Foreskin fibroblast (primary cell): ENCODE measurements at places on chromosomes 7 and 10.
A peak's percentile ranks its signal among the peaks of the same experiment; 100 is the strongest.

DNA sequence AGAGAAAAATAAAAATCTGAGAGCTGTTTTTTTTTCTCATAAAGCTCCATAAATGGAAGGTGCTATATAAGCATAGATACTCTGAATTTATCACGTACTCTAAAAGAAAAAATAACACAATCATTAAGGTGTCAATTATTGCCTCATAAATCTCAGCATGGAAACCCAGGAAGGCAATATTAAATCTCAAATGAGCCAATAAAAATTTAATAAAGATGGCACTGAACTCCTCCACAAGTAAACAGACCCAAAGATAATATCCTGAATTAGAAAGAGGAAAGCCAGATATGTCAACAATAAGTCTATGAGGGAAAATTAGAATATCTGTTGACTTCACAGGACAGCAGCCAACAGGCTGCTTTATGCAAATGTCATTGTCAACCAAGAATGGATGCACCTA lies 66.5 kb downstream of the CDK6 start:
- DNase-seq = no peak

DNA sequence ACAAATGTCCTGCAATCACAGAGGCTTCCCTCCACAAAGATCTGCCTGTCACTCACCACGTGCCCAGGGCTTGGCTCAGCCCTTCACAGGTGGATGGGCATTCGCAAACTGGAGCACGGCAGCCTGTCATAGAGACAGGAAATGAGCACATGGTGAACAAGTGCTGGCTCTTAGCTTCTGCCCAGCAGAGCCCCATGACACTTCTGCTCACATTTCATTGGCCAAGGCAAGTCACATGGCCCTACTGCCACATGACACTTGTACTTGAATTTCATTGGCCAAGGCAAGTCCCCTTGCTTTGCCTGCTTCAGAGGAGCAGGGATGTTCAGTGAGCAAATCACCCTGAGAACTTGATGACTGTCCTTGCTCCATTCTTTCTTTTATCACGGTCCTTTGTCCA lies 110.8 kb upstream of the PPP2R2D start:
- no peak for DNase-seq

- DNase-seq = peak; percentile 48
Observed at GRCh38 chr10:77638321-77639101, 903 bp upstream of the KCNMA1 start.

- peak; percentile 74 for DNase-seq
Observed at GRCh38 chr10:130138479-130138866, 2.3 kb downstream of the GLRX3 start.

DNA sequence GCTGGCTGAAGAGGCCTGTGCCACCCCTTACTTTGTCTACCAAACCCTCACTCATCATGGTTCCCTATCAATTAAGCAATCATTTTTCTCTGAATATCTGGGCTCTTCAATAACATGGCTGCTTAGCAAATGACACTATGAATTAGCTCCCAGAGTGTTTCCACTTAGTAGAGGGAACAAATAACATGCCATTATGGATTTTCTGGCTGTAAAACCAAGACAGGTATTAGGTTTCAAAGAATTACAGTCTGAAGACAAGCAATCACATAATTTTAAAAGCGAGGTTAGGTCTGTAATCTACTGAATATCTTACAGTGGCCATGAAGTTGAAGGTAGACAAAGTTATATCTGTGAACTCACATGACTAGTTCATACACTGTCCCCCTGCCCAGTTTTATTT lies 220.8 kb upstream of the PHYHIPL start:
- no peak for DNase-seq

GRCh38 chr10:34884272-34884952 lies 69.3 kb upstream of the PARD3 start:
- no peak for DNase-seq

- DNase-seq = no peak
Observed at GRCh38 chr10:124231168-124232155, 138.1 kb upstream of the CHST15 start.

- peak; percentile 28 for DNase-seq
Observed at GRCh38 chr7:101058355-101058754, 26.9 kb upstream of the TRIM56 start.

- no peak for DNase-seq
Observed at GRCh38 chr10:110865809-110866482, 5.8 kb upstream of the PDCD4 start.

GRCh38 chr10:73093922-73094850 lies 2.5 kb downstream of the P4HA1 start:
- peak; percentile 48 for DNase-seq

GRCh38 chr7:422886-423225 lies 96.8 kb downstream of the PDGFA start:
- DNase-seq = no peak

- no peak for DNase-seq
Observed at GRCh38 chr10:13787015-13787421, 200.3 kb downstream of the PRPF18 start.

- no peak for DNase-seq
Observed at GRCh38 chr10:79237454-79238157, 109.7 kb upstream of the PPIF start.

- DNase-seq = no peak
Observed at GRCh38 chr7:90933984-90934383, 330.2 kb upstream of the FZD1 start.

DNA sequence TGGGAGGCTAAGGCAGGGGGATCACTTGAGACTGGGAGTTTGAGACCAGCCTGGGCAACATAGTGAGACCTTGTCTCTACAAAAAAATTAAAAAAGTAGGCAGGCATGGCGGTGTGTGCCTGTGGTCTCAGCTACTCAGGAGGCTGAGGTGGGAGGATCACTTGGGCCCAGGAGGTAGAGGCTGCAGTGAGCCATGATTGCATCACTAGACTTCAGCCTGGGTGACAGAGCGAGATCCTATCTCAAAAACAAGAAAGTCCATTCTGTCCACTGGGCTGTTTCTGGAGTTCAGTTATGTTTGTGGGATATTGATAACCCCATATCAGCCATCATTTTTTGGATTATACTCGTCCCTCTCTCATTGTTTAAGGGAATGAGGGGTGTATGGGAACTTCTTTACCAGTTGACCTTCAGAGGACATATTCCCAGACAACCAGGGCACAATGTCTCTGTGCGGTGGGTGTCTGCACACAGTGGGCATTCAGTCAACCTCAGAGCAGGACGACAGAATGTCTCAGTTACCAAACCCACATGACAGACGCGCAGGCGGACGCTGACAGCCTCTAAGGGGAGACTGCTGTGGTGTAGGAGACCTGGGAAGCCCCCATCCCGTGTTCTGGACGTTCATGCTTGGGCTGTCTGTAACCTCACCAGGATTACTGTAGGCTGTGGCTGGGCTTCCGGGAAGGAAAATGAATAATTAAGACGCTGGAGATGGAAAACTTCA lies 69.4 kb downstream of the CARD11 start:
- DNase-seq = no peak

GRCh38 chr7:123770378-123770777 lies 21.6 kb upstream of the WASL start:
- DNase-seq = peak; percentile 16

GRCh38 chr7:42907316-42907715 lies 4.6 kb downstream of the C7orf25 start:
- DNase-seq = no peak

DNA sequence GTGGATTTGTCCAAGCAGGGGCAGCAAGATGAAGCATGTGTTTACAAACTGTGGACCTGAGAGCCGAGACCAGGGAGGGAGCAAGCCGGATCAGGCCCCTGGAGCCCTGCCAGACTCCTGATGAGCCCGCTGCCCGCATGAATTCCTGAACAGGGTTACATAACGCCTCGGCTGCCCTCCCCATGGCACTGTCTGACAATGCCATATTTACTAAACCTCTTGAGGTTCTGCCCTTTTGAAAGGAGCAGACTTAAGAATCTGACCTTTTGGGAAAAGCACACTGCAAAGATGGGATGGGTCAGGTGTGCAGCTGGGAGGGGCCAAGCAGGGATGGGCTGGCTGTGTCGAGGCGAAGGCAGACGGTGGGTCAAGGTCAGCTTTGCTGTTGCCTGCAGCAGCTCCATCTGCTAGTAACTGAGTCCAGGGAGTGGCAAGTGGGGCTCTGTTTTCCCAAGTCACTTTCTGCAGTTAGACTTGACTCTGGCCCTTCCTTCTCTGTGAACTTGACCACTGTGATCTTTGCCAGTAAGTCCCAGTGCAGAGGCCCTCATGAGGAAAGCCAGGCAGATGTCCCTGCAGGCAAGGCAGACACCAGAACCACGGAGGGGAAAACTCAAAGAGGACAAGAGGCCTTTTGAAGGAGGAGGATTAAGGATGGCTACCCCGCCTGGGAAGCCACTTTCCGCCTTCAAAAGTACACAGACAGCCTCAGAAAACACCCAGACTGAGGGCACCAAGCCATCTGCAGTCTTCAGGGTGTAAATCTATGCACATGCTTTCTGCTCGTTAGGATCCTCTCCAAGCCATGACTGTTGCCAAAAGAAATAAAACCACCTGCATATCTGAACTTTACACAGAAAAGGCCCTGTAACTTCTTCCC lies 175.8 kb downstream of the TNS3 start:
- peak; percentile 28 for DNase-seq

GRCh38 chr7:90958647-90959046 lies 305.6 kb upstream of the FZD1 start:
- DNase-seq = peak; percentile 57

DNA sequence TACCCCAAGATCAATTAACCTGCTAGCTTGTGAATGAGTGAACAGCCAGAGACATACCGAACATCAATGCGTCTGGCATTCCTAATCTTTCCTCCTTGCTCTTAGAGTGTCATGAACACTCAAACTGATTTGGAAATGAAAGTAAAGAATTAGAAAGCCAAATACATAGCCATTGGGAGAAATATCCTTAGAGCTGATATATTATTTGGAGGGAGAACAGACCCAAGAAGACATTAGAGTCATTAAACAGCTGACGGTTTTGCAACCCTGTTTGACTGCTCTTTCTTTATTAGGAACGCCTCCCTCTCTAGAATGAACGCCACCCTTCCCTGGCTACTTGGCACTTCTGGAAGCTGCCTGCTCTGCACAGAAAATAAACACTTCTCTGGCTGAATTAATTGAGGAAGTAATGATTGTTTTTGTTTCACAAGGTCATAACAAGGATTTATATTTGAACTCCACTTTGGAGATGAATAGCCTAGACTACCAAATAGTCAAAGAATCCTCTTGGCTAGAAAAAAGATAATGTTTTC lies 42.8 kb downstream of the CTTNBP2 start:
- no peak for DNase-seq

DNA sequence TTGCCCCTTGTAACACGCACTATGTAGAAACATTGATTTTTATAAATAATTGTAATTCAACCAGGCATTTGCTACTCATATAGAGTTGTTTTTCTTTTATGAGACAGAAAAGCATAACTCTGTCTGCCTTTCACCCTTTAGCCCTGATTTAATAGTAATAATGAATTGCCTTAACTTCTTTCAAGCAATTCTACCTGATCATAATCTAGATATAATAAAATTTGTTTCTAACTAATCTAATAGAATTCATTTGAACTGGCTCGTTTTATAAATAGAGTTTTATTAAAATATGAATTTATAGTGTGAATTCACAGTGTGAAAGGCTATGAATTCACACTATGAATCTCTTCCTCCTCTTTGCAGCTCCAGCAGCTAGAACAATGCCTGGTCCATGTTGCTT lies 184.1 kb upstream of the PTN start:
- DNase-seq = no peak

- DNase-seq = no peak
Observed at GRCh38 chr10:123323884-123324283, 169.7 kb downstream of the BUB3 start.

DNA sequence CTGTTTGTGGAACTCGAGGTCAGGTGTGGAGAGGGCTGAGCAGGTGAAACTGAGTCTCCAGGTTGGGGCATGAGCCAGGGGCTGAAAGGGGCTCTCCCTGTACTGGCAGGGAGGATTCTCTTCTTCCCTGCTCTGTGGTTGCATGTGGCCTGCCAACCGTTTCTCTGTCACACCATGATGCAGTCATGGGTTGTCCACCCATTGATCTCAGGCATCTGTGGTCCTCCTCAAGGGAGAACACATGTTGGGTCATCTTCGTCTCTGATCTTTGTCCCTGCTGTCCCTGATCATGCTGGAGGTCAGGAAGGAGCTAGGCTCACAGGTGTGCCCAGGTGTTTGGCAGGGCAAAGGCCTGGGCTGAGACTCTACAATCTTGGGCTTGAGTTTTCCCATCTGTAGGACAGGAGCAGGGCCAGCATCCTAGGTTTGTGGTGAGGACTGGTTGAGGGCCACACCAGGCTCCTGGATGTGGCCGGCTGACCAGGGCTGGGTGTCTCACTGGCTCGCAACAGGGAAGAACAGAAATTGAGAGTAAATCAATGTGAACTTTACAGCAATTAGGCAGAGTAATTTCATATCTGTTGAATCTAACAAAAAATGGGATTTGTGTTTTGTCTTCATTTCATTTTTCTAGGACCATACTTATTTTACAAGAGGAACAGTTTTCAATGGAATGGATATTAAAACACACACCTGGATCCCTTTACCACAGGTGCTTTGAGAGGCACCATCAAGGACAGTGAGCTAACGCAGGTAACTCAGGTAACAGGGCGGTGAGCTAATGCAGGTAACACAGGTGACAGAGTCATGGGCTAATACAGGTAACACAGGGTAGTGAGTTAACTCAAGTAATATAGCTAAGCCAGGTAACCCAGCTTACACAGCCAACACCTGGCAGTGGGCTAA lies 58.5 kb upstream of the IGFBP3 start:
- no peak for DNase-seq

DNA sequence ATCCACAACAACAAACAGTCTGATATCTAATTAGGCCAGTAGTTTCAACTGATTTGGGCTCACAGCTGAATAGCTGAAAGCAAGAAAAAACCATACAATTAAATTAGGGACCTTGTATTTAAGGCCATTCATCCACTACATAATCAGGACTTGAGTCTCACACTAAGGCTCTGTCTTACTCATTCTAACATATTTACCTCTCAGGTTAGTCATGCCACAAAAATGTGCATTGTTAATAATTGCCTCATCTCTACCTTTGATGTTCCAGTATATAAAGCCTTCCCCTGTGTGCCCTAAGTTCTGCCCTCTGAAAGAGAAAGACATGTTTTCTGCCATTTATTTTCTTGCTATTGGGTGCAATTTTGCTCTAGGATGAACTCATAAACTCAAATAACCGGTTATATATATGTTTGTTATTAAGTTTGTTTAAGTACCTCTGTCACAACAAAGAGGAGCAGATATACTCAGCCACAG lies 5.3 kb upstream of the C1GALT1 start:
- DNase-seq = peak; percentile 76

DNA sequence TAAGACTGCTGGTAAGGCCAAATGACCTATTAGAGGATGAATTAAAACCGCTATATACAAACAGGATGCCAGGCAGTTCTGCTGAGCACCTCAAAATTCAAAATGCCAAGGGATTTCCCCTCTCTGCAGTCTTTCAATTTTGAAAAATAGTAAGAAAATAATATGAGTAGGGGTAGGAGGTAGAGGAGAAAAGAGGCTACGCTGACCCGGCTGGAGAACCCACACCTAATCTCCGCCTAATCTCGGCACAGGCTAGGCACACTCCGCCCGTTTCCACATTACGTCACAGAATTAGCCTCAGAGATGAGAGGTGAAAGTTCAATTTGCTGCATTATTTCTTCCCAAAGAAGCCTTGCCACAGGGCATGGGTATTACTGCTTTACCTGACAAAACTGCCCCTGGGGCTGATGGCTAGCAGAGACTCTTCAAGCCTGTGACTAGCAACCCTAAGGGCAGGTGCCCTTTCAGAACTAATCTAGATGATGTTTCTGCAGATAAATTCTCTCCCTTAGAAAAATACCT lies 21.3 kb upstream of the SPOCK2 start:
- no peak for DNase-seq

- DNase-seq = no peak
Observed at GRCh38 chr10:52956861-52957260, 184.3 kb upstream of the MBL2 start.

GRCh38 chr7:36741866-36742265 lies 17.6 kb upstream of the AOAH start:
- DNase-seq = no peak
